ENCODE measurements at places on chromosomes 1 and 21.

- no peak for DNase-seq
Observed at GRCh38 chr1:6987940-6988339, 202.7 kb downstream of the CAMTA1 start.

- no peak for DNase-seq
Observed at GRCh38 chr1:150192012-150192411, 42.3 kb downstream of the PLEKHO1 start.

DNA sequence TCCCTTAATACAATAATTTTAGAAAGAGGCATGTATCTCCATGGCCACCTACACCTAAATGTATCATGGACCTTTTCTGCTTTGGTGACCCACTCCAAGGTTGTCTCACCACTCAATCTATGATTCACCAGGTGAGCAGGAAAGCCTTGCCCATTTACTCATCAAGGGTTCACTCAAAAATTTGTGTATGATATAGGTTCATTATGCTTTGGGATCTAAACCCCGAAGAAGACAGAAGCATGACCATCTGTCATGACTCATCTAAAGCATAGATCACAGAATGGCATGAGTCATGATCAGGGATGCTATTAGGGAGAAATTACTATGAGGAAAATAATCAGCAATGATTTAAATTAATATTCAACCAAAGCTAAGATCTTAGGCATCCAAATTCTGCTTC lies 38.5 kb downstream of the PYHIN1 start:
- no peak for DNase-seq

DNA sequence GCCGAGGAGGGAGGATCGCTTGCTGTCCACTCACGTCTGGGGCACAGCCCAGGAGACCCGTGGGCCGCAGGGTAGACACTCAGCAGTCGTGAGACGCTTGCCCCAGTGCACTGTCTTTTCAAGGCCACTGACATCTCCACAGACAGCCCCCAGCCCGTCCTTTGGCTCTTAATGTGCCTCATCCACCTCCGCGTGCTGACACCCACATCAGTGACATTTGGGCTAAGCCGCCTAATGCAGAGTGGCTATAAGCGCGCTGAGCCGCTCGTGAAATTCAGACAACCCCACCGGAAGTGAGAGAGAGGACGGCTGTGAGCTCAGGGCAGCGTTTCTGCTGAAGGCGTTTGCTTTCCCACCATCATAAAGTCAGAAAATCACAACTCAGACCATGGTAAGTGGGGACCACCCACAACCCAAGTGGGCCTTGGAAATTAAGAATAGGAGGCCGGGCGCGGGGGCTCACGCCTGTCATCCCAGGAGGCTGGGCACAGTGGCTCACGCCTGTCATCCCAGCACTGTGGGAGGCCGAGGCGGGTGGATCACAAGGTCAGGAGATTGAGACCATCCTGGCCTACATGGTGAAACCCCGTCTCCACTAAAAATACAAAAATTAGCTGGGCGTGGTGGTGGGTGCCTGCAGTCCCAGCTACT lies 8.4 kb downstream of the SLC35E2B start:
- DNase-seq = no peak

- DNase-seq = no peak
Observed at GRCh38 chr1:180757657-180758056, 125.8 kb downstream of the XPR1 start.

DNA sequence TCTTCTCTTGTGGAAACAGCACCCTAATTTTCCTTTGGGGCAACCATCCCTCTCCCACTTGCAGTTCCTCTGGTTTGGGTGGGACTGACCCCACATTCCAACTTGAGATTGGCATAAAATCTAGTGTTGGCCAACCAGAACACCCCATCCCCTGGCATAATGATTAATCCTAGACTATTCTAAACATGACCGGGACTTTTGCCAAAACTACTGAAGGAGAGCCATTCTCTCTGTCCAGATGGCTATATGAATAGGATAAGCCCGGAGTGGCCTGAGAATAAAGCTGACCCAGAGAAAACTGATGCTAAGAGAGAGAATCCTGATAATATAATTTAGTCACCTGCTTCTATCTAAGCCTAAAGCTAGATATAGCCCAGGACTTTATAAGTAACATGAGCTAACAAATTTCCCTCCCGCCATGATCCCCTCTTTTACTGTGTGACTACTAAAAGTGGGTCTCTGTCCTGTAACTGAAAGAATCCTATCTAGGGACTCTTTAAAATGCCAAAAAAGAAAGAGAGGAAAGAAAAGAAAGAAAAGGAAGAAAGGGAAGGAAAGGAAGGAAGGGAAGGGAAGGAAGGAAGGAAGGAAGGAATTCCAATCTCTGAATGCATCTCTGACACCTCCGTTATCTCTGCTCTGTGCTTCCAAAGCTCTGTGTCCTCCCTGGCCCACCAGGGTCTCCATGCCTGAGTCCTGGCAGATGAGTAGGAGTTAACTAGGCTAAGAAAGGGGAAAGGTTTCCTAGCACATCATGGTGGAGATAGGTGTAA lies 28.0 kb upstream of the NRDC start:
- no peak for DNase-seq

GRCh38 chr1:145951526-145951925 lies 6.3 kb downstream of the LIX1L start:
- DNase-seq = no peak

Measured in AG04449 (cell line).